ENCODE measurements at places on chromosomes 11 and 22.

GRCh38 chr11:91219535-91219934 lies 996.7 kb upstream of the CHORDC1 start:
- no peak for DNase-seq

GRCh38 chr11:57422669-57423068 lies 4.3 kb downstream of the SLC43A3 start:
- no peak for DNase-seq

DNA sequence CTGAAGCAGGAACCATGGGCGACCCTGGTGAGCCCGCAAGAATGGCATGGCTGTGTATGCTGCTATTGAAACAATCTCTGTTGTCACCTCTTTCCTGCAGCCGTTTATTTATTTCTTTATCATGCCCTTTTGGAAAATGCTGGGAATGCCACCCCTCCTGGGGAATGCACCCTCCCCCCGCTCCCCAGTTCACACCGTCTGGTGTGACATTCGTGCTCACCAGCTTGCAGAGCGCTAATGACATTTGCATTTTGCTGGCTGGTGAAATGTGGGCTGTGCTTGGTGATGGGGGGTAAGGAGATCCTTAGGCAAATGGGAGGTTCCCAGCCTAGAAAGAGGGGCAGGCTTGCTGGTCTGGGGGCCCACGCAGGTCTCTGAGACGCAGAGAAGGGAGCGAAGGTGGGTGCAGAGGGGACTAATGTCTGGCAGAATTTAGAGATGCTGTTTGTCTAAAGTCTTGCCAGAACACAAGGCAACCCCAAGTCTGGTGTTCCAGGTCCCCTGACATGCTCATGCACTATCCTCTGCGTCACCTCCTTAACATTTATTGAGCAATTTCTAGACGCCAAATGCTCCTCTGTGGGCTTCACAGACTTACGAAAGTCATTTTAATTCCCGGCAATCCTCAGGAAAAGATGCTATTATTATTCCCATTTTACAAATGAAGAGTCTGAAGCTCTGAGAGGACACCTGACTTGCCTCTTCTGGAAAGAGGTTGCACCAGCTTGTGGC lies 91.7 kb downstream of the TP53I11 start:
- no peak for DNase-seq

- DNase-seq: no peak
These were observed 19.5 kb downstream of the SYT13 start for GRCh38 chr11:45266676-45267020.

DNA sequence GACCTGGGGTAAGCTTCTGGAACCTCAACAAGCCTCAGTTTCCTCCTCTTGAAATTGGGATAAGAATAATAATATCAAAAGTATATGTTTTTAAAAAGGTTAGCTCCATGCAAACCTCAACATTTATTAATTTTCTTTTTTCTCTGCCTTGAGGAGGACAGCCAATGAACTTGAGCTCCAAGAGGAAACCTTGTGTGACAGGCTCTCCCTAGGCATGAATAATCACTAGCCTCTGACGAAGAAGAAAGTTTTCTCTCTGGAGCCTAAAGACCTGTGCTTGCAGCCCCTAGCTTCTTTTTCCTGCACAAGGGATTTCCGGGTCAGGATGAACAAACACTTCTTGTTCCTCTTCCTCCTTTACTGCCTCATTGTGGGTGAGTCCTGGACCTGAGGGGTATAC lies at the start of gene PATE3:
Gene PATE3, plus strand, starts transcription at position 301 of the 400 bp plus-strand sequence. Its CDS starts 25 bp downstream, at position 326.
- DNase-seq: no peak

- peak; percentile 79 for DNase-seq
These were observed at the start of gene SAMM50 for GRCh38 chr22:43955040-43955882. SAMM50 (plus strand) TSS chr22:43955442; CDS start chr22:43955578, 136 bp downstream.

DNA sequence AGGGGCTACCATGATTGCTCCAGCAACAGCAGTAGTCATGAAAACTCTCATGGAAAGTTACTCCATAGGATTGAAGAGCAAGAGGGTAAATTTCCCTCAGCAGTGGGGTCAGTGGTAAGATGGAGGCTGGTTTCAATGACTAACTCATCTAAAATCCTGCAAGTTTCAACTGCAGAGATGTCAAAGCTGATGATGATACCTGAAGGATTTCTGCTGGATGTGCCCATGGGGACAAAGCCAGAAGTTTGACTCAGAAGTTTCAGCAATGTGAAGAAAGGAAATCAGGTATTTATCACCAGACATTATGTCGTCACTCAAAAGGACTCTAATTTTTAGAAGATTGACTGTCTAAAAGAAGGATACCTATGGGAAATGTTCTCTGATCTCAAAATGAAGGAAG lies 29.1 kb downstream of the RAB38 start:
- no peak for DNase-seq

DNA sequence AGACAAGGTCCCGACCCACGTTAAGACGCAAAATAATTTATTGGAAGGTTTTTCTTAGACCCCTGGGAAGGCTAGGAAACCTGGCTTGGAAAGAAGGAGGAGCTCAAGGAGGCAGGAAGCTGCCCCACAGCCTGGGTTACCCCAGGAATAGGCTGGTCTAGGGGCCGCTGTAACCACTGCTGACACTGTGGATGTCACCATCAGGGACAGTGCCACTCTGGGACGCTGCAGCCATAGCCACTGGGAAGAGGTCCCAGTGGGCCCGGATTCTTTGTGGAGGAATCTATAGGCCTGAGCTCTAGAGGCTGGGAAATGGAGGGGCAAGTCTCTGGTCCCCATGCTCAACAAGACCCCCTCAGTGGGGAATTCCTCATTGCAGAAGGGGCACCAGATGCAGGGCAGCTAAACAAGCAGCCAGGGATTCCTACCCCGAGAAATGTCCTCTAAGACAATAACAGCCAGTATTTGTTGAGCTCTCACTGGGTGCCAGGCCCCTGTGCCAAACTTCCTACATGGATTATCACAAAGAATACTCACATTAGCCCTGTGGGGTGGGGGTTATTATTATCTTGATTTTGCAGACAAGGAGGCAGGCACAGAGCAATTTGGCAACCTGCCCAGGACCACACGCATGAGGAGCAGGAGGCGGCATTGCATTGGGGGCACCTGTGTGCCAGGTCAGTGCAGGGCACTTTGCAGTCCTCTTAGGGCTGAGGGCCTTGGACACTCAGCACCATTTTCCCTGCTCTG lies 19.5 kb upstream of the CHKA start:
- DNase-seq: no peak

DNA sequence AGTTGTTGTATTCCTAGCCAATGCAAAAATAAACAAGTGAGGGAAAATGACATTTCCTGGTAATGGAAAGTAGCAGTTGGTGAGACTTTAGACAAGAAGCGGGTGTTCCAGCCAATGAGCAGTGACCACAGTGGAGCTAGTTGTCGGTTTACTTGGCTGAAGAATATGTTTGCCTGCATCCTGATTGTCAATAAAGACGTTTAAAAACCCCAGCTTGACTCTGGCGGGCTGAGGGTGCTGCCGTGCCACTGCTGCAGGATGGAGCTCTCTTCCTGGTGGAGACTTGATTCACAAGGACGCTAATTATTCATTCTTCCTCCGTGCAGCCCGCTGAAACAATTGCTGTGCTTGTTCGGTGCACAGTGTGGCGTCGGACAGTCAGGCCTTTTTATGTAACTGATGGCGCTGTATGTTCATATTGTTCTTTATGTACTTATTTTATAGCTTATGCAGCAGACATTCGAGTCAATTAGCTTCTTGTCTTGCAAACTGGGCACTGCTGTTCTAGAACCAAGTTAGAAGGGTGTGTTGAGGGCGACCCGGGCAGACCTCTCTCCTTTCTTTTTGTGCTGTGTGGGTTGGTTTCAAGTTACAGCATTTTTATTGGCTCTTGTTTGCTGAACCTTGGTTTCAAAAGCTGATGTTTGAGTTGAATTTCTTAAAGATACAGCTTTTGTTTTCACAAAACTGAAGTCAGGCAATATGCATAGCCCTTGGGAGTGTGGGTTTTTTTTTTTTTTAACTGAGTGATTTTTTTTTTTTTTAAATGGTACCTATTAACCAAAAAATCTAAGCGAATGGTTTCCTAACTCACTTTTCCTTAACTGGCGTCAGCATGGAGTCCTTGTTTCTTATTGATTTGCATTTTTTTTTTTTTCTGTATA lies 153.9 kb downstream of the TEAD1 start:
- DNase-seq: no peak

DNA sequence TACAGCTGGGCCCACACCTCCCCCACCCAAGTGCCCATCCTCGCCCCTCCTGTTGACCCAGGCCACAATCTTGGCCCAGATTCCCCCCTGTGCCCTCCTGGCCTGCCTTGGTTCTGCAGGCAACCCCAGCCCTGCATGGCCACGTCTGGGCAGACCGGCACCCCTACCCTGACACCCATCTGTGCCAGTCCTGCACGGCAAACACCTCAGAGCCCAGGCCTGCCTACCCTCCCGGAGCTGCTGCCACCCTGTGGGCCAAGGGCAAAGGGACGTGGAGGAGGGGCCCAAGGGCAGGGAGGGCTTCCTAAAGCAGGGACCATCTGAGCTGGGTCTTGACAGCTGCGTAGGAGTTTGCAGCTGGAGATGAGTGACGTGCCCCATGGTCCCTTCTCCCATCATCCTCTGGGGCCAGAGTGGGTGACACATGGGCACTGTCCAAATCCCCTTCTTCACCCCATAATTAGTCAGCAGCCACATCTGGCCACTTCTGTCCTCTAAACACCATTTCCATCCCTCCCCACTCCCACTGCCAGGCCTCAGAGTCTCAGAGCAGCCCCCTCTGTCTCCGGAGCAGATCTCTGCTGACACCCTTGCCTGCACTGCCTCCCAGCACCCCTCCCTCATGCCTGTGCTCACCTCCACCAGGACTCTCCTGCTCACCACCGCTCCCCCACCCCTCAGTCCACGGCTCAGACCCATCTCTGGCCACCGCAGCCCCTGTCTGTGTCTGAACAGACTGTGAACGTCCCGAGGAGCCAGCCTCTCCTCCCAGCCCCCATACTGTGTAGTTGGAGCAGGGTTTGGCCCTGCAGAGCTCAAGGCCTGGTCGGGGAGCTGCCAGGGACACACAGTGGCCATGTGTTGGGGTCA lies 35.6 kb upstream of the PPARA start:
- peak; percentile 57 for DNase-seq

- no peak for DNase-seq
These were observed 82.8 kb downstream of the IGLL1 start for GRCh38 chr22:23497016-23497885.

DNA sequence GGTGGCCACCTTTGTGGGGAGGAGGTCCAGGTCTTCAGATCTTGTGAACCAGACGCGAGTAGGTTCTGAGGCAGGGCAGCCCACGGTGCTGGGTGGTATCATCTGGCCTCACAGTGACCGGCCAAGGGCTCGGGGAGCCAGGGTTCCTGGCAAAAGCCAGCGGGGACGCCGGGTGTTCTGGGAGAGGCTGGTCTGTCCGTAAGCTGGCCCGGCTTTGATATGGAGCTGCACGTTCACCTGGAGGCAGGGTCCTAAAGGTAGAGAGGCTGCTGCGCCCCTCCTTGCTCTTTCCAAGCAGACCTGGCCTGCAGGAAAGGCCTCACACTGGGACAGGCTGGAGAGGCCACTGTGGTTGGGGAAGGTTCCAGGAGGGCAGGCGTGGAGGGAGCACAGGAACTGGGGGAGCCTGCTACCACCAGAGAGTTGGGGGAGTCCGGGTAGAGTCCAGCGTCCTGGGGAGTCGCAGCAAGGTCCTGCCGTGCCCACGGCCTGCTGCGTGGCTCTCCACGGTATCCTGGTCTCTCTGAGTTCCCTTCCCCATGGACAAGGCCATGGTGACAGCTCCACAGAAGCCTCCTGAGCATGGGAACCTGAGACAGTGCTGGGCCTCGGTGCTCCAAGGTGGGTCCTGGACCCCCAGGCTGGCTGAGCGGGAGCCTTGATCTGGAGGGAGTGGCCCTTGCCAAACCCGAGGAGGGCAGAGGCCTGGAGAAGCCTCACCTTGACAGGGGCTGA lies 452.4 kb upstream of the B3GAT1 start:
- DNase-seq: no peak

DNA sequence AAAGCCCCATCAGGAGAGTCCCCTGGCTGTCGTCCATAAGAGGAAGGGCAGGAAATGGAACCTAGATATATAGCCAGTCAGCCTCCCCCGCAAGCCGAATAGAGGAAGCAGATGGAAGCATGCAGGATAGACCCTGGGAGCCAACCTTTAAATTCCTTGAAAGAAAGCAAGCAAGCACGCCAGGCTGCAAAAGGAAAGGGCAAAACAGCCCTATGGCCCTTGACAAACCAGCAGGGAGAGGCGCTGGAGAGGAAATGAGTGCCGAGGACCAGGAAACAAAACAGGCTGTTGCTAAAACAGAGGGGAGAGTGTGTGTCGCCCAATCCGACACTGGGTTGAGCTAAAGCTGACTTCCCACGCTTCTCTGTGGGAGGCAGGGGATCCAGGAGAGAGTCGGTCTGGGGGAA lies 203.5 kb upstream of the MTNR1B start:
- DNase-seq: peak; percentile 15

GRCh38 chr22:33062361-33062760 lies 4.2 kb upstream of the SYN3 start:
- DNase-seq: no peak

- DNase-seq: no peak
These were observed 13.4 kb downstream of the DRD4 start for GRCh38 chr11:650482-650881.

GRCh38 chr11:14518820-14519219 lies 1.4 kb downstream of the PSMA1 start:
- DNase-seq: no peak

- no peak for DNase-seq
These were observed 81.5 kb upstream of the CLDN5 start for GRCh38 chr22:19605508-19606331.

GRCh38 chr11:124717421-124717785 lies 22.3 kb upstream of the NRGN start:
- DNase-seq: no peak

DNA sequence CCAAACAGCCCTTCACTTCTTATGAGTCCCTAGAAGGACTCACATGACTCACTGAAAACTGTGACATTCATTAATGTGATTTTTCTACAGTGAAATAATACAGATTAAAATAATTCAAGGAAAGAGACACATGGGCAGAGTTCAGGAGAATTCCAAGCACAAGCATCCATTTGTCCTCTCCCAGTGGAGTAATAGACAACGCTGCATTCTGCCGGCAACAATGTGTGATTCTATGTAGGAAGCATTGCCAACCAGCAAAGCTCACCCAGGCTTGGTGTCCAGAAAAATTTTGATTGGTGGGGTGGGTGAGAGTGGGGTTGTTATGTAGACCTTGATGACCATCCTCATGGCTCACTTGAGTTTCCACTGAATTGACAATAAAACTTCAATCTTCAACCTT lies 123.9 kb downstream of the VPREB1 start:
- DNase-seq: no peak

GRCh38 chr11:68690671-68691401 lies 6.5 kb downstream of the GAL start:
- no peak for DNase-seq

DNA sequence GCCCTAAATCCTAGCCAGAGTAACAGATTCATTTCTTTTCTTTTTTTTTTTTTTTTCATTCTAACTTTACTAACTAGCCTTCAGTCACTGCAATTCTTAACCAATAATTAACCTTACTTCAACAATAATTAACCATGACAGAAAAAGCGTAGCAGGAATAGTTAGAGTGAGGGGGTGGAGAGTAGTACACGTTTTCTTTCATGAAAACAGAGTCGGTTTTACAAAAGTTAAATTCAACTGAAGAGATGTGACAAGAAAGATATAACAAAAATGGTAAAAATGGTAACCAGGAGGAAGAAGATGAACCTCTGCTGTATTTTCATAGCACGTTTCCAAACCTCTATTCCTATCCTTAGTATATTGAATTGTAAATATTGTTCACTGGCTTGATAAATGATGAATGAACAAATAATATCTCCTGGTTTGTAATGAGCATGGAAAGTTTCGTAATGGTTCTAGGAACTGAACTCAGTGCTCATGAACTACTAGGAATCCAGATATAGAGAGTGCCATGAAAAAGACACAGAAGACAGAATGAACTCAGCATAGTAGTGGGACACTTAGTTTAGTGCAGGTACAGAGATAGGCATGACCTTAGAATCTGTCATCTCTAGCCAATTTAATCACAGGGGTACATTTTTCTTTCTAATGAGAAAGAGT lies 116.5 kb upstream of the ANO5 start:
- DNase-seq: no peak
